Activated CD4-positive, alpha-beta T cell treated with anti-CD3 and anti-CD28 coated beads for 1 hour (primary cell): ENCODE measurements at places on chromosomes 7 and 10.

DNA sequence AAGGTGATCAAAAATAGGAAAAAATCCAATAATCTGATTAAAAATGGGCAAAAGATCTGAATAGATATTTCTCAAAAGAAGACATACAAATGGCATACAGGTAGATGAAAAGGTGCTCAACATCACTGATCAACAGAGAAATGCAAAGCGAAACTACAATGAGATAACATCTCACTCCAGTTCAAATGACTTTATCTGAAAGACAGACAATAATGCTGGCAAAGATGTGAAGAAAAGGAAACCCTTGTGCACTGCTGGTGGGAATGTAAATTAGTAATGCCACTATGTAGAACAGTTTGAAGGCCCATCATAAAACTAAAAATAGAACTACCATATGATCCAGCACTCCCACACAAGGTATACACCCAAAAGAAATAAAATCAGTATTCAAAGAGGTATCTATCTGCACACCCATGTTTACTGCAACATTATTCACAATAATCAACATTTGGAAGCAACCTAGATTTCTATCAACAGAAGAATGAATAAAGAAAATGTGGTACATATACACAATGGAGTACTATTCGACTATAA, 85.0 kb downstream of the LRRN3 start:
- DNase-seq, result no peak

DNA sequence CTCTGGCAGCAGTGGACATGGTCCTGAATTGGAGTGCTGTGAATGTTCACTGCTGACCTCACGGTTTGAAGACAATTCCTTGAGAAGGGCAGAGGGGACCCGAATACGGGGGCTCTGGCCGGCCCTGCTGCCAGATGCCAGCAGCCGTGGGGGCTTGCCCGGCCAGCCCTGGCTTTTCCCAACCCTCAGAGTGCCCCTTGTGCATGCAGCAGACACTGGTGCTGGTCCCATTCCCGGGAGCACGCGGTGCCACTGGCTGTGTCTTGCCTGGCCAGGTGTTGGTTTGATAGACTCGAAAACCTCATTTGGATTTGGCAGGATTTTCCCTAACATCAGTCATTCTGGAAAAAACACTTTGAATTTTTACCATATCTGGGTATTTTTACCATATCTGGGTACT, 49.1 kb downstream of the LHPP start:
- DNase-seq, result no peak

DNA sequence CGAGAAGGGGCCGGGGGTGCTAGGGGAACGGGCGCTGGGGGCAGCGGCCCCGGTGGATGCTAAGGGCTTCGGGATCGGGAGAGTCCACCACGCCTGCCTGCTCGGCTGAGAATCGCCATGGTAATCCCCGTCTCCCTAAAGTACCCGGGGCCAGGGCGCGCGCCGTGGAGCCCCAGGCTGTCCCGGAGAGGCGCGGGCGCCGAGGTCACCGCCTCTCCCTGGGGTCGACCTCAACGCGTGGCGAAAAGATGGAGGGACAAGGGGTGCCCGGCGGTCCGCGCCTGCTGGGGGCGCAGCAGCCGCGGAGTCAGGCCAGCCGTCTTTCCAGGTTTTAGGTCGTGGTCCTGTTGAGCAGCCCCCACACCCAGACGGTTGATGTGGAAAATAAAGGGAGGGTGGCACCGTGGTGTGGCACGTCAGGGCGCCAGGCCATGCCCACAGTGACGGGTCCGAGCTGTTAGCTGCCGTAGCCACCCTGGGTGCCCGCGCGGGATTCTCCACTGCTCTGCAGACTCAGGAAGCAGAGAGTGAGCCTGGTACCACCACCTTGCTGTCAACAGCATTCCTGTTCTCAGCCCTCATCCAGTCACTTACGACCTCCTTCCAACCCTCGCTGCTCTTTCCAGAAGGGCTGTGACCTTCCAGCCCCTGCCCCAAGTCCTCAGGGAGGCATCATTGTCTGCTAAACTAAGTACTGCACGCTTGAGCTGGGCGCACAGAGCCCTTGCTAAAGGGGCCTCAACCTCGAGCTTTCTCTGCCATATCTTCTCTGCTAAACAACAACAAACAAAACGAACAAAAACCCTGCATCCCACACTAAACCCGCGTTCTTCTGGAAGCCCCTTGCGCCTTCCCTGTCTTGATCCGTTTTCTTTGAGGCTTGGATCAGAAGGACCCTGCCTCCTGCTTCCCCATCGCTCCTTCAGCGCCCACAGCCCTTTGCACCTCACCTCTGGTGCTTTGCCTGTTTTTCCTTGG, 666 bp downstream of the SMKR1 start:
- DNase-seq, result no peak

GRCh38 chr10:88828310-88828709, 23.3 kb downstream of the ANKRD22 start:
- DNase-seq, result no peak

- DNase-seq, result no peak
Measured at GRCh38 chr7:116727432-116728009, 55.5 kb downstream of the MET start.

GRCh38 chr10:46018453-46019176, 11.8 kb downstream of the NCOA4 start:
- no peak for DNase-seq

- no peak for DNase-seq
Measured at GRCh38 chr7:118306771-118307170, 82.3 kb downstream of the ANKRD7 start.

GRCh38 chr10:93383562-93383981, 98.6 kb downstream of the MYOF start:
- no peak for DNase-seq

GRCh38 chr10:5629303-5630111, 36.9 kb downstream of the ASB13 start:
- peak; percentile 70 for DNase-seq

- no peak for DNase-seq
Measured at GRCh38 chr7:34756025-34756437, 98.0 kb downstream of the NPSR1 start.

DNA sequence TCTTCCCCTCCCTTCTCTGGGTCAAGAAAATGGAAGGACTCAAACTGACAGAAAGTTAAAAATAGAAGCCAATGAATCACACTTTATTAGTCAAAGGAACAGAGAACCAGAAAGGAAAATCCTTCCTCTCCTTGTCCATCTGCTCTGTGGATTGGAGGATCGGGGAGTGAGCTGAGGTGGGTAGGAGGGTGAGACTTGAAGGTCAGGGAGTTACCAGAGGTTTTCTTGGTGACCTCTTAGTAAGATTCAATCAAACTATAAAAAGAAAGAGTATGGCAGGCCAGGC, 12.2 kb downstream of the TLX1 start:
- no peak for DNase-seq

DNA sequence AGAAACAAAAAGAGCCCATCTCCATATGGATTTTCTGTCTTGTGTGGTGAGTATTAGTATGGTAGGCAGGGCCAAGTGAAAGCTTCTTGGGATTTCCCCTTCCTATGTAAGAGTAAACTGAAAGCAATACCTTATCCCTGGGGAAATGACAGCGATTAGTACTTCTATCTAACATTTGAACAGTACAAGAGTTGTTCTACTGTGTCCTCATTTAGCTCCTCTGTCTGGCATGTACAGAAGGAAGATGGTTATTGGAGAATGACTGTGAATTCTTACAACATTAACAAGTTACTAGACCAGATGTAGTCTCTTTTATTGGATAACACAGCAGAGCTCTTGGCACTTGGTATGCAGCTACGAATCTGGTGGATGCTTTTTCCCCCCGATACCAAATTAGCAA, 17.9 kb upstream of the TRIL start:
- no peak for DNase-seq

GRCh38 chr7:41855798-41856197, 152.9 kb upstream of the INHBA start:
- no peak for DNase-seq

- no peak for DNase-seq
Measured at GRCh38 chr10:644076-644942, 45.2 kb downstream of the DIP2C start.

DNA sequence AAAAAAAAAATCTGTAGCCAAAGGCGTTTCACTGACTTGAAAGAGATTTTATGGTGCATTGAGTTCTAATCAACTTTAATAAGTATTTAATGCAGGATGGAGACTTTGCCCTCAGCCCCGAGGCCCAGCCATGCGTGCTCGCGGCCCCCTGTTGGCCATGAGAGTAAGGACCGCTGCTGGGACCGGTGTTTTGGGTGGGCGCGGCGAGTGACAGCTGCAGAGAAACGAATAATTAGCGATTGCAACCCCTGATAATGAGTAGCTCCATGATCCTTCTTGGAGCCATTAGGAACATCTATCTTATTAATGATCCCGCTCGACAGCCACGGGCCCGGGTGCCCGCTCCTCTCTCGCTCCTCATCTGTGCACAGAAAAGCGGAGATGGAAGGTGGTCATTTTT, 347.4 kb downstream of the RPS24 start:
- no peak for DNase-seq

- no peak for DNase-seq
Measured at GRCh38 chr10:131706952-131707351, 193.9 kb upstream of the PPP2R2D start.

DNA sequence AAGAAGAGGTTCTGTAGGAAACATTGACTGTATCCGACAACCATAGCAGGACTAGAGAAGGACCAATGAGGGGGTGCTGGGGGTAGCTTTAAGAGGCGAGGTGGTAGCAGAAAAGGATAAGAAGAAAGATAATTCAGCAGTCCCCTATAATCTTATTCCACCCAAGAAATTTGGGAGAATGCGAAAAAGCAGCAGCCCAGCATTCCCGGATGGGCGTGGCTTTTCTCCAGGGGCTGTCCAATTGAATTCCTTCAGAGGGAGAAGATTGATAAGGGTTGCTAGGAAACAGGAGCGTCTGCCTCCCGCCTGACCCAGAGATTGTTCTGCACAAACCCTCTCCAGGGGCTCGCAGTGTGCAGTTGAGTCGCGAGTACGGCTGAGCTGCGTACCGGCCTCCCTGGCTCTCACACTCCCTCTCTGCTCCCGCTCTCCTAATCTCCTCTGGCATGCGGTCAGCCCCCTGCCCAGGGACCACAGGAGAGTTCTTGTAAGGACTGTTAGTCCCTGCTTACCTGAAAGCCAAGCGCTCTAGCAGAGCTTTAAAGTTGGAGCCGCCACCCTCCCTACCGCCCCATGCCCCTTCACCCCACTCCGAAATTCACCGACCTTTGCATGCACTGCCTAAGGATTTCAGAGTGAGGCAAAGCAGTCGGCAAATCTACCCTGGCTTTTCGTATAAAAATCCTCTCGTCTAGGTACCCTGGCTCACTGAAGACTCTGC, at the start of gene GRM3:
GRM3 (plus strand) TSS at position 349 of the 721 bp plus-strand sequence. CDS start 121,237 bp downstream, outside the sequence.
- no peak for DNase-seq

- no peak for DNase-seq
Measured at GRCh38 chr7:96407427-96407826, 85.5 kb upstream of the SLC25A13 start.

DNA sequence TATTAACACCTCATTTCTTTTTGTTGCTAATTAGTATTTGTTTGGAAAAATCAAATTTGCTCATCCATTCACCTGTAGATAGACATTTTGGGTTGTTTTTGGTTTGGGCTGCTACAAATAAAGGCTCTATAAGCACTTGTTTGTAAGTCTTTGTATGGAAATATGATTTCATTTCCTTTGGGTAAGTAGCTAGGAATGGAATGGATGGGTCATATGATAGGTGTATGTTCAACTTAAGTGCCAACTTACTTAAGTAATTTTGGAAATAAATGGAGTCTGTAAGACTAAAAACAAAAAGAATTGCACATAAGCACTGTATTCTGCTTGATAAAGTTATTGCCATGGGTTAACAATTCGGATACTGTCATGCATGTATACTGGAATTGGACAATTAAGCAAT, 157.7 kb upstream of the NAMPT start:
- DNase-seq, result no peak

GRCh38 chr10:122715576-122715975, 15.9 kb upstream of the C10orf120 start:
- no peak for DNase-seq

DNA sequence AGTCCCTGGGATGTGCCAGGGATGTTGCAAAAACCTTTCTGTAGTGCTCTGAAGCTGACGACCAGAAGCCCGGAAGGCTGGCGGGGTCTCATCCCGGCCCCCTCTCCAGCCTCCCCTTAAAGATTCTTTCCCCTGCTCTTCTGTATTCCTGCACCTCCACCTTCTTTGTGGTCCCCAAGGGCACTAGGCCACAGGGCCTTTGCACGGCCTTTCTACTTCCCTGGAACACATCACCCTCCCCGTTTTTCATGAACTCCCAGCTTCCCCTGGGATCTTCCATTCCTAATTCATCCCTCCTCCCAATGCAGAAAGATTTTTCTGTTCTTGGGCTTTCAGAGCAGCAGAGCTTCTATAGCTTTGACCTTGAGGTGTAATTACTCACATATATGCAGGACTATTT, 127.0 kb downstream of the CDH23 start:
- DNase-seq, result no peak

- no peak for DNase-seq
Measured at GRCh38 chr7:83267141-83267631, 104.5 kb upstream of the PCLO start.

- no peak for DNase-seq
Measured at GRCh38 chr7:12494687-12495024, 75.9 kb upstream of the SCIN start.

GRCh38 chr7:68776326-68776725, 821.9 kb upstream of the AUTS2 start:
- DNase-seq, result no peak

- DNase-seq, result no peak
Measured at GRCh38 chr7:1114505-1114904, 26.6 kb downstream of the GPER1 start.

DNA sequence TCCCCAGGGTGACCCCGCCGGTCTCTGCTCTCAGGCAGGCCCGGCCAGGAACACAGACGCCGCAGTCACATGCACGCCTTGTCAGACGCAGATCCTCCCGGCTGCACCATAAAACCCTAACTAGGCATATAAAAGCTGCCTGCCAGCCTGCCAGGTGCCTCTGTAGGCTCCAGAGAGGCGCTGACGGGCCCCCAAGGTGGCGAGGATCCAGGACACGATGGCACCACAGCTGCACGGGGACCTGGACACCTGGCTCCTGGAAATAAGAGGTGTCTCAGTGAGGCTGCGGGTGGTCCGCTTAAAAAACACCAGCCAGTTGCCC, 21.9 kb upstream of the GDF10 start:
- DNase-seq, result no peak

- DNase-seq, result no peak
Measured at GRCh38 chr10:24331457-24331856, 122.5 kb downstream of the KIAA1217 start.

- DNase-seq, result no peak
Measured at GRCh38 chr10:104336821-104337467, 1.3 kb downstream of the ITPRIP start.

DNA sequence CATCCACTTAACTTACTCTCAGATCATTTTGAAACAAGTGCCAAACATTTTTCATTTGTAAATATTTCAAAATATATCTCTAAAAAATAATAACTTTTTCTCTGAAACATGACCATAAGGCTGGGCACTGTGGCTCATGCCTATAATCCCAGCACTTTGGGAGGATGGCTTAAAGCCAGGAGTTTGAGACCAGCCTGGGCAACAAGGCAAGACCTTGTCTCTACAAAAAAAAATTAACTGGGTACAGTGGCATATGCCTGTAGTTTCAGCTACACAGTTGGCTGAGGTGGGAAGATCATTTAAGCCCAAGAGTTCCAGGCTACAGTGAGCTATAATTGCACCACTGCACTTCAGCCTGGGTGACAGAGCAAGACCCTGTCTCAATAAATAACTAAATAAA, 36.4 kb downstream of the USP54 start:
- no peak for DNase-seq

GRCh38 chr10:77844177-77844576, 82.4 kb downstream of the DLG5 start:
- no peak for DNase-seq

- no peak for DNase-seq
Measured at GRCh38 chr7:83119494-83119893, 43.2 kb downstream of the PCLO start.

GRCh38 chr7:100516135-100516812, 22.7 kb upstream of the AGFG2 start:
- peak; percentile 12 for DNase-seq
